ENCODE measurements at places on chromosomes 5 and 9. TPM values are rescaled to one million over a fixed set of nuclear protein-coding genes. Genes with fewer than 3 reads are reported as not detected.

GRCh38 chr5:168691891-168692290 is 112.7 kb upstream of the PANK3 start:
- no peak for DNase-seq

DNA sequence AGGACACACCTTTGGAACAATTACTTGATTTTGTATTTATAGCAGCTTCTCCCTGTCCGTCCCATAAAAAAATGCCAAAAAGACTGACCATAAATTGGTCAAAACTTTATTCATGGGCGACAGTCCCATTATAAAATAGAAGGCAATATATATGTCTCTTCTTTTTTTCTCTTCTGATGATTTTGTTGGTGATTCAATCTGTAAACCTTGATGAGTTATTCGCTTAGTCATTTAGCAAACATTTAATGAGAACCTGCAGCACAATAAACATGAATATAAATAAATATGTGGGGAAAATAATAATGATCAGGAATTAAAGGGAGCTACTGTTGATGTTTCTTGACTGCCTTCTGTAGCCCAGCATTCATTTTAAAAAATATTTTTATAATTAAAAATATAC is 356.4 kb upstream of the ACTBL2 start:
- no peak for DNase-seq

DNA sequence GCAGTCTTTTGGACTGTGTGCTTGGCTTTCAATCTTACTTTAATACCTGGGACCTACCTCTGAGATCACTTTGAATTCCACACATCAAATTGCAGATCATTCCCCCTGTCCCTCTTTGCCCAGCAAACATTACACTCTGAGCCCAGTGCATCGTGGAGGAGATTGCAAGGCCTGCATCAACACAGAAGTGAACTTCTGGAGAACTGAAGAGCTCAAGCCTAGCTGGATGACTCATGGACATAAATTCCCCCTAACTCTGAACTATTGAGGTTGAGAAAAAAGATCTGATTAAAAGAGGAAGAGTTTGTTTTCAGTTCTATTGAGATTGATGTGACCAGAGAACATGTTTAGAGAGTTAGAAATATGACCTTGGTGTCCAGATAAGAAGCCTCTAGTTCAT is 316.0 kb upstream of the DMAC1 start:
- no peak for DNase-seq

DNA sequence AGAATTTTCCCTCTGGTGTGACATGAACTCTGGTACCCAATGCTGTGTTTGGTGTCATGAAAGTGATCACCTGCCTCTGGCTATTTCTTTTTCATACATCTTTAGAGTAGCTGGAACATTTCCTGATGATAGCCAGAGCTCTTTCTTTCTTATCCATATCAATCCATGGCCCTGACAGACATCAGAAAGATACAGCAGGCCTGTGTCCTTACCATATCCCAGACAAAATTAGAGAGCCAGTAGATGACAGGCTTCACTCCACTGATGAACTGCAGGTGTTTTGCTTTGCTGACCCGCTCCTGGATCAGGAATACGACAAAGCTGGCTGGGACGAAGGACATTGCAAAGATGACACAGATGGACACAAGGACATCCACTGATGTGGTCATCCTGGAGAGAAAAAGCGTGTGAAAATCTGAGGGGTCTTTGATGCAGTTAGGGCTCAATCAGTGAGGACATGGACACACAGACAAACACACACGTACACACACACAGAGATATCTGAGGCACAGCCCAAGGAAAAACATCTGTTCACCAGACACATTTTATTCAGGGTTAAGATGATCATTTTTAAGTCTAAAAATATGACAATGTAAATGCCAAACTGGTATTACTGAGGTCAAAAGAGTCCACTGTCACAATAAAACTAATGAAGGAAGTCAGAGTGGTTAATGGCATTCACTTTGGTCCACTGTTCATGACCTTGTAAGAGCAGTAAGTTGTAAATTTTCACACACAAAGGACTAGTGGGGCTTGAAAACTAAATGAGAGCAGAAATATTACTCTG is 34.5 kb downstream of the NIPSNAP3B start:
- no peak for DNase-seq

GRCh38 chr5:392431-392988 is 50.5 kb upstream of the EXOC3 start:
- no peak for DNase-seq

- no peak for DNase-seq
These were observed 47.8 kb upstream of the PSD2 start for GRCh38 chr5:139747583-139748504.

GRCh38 chr5:116506488-116506887 is 68.1 kb downstream of the SEMA6A start:
- DNase-seq, result no peak

- DNase-seq, result no peak
These were observed 11.8 kb upstream of the CXXC5 start for GRCh38 chr5:139636207-139636792.

DNA sequence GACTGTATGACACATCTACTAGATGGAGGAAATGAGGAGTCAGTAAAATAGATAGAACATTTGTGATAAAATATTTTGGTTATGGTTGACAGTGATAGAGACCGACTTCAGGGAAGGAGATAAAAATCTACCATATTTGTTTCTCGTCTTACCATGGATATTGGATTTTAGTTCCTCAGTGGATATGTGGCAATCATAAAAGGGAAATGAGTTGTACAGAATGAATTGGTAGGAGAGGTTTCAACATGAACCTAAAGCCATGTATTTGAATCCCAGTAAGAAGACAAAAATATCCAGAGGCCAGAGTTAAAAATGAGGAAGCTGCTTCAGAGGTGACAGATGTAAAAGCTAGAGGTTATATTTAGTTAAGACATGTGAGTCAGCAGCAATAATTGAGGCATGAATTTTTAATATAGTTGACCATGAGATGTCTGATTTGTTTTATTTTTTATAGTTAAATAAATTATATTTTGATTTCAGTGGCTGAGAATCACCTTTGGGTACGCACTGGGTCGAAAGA is 480.4 kb upstream of the TUSC1 start:
- no peak for DNase-seq

GRCh38 chr5:147898875-147899401 is 7.4 kb downstream of the C5orf46 start:
- no peak for DNase-seq

ACOT12 gene
- 0.80 TPM for polyA plus RNA-seq

CCDC183 gene
- polyA plus RNA-seq, result 3.4 TPM

Measured in spinal cord (tissue), 10 donors.